ENCODE measurements at places on chromosomes 2 and 18.

DNA sequence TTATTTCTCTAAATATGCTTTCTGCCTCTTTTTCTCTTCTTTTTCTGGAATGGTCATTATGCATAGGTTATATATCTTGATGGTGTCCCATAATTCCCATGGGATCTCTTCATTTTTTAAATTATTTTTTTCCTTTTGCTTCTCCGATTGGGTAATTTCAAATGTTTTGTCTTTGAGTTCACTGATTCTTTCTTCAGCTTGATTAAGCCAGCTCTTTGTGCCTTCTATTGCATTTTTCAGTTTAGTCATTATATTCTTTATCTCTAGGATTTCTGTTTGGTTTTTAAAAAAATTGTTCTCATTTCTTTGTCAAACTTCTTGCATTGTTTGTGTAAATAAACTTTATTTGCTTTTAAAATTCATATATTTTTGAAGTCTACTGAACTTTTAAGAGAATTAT, 251.1 kb downstream of the INSIG2 start:
- DNase-seq: no peak

DNA sequence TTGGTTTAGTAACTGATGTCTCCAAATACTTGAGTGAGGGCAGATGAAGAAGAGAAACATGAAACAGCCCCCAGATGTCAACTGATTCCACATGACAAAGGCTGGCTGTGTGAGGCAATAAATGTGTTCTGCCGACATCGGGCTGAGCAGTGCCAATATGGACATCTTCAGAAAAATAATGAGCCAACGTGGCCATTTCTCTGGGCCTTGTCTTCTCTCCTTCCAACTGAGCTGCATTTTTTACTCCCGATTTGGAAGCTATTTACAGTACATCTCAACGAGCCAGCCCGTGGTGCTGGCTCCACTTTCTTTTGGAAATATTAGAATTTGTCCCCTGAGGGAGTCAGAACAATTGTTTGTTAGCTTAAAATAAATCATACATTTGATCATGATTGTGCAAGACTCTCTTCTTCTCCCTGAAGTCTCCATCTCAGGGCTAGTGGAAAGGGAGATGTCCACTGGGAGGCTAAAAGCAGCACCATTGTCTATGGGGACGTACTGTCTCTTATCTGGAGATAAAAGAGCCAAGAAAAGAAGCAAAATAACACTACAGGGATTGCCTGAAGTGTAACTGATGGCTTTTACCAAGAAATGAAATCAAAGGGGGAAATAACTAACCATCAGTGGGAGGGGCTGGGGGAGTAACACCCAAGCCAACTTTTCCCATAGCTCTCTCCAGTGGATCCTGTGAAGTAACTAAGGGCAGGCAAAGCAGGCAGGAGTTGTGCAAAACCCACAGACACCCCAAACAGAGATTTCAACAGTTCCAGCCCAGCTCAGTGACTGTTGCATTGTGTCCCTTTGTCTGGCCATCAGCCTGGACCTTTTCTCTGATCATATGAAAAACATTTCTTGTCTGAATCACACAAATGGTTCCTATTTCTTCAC, 114.8 kb downstream of the RDH14 start:
- no peak for DNase-seq

- no peak for DNase-seq
Measured at GRCh38 chr2:6957910-6958615, 40.9 kb downstream of the RNF144A start.

DNA sequence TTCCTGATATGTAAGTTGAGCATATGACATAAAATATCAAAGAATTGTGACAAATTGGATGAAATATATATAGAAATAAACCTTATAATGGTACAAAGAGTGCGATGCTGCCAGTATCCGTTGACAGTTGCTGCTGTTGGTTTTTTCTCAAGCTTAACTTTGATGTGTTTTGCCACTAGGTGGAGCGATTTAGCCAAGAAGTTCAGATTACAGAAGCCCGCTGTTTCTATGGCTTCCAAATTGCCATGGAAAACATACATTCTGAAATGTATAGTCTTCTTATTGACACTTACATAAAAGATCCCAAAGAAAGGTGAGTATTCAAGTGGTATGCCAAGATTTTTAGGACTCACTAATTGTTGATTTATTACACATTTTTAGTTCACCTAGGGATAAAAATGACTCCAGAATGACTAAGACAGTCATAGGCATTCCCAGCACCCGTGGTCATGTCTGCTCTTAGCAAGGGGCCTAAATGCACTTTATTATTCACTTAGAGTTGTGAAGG, 2.1 kb downstream of the RRM2 start:
- no peak for DNase-seq

- DNase-seq: no peak
Measured at GRCh38 chr2:226631671-226632070, 167.9 kb downstream of the IRS1 start.

DNA sequence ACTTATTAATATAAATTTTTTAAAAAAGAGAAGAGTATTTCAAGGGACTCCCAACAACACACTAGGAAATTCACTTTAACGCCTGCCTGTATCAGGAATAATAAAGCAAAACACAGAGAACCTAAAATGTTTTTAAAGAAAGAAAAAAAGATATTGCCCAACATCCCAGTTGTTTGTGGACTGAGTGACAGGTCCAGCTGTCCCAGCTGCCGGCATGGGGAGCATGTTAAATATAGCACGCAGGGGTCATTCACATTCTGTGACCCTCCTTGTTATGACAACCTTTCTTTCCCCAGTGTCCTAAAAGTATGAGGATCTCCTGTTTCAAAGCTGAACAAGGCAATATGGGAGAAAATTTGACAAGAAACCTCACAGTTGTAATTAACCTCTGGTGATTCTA, 4.4 kb downstream of the KLHL41 start:
- DNase-seq: no peak

- no peak for DNase-seq
Measured at GRCh38 chr2:7633566-7634153, 716.4 kb downstream of the RNF144A start.

- no peak for DNase-seq
Measured at GRCh38 chr18:36620788-36621187, 208.0 kb downstream of the TPGS2 start.

DNA sequence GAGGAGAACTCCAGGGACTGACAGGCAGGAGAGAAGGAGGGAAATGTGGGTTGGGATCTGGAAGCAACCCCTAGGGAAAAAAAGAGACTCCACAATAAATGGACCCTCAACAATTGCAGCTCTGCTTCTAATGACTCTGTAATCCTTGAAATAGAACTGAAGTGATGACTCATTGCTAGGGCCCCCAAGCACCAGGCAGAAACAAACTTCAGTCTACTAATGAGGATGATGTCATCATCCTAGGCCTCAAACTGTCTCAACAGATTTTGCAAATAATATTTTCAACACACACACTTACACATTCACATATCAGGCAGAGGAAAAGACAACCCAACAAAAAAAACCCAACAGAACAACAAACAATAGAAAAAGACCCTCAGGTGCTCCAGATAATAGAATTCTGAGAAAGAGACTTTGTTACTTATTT, 143.3 kb downstream of the HDAC4 start:
- peak; percentile 47 for DNase-seq

DNA sequence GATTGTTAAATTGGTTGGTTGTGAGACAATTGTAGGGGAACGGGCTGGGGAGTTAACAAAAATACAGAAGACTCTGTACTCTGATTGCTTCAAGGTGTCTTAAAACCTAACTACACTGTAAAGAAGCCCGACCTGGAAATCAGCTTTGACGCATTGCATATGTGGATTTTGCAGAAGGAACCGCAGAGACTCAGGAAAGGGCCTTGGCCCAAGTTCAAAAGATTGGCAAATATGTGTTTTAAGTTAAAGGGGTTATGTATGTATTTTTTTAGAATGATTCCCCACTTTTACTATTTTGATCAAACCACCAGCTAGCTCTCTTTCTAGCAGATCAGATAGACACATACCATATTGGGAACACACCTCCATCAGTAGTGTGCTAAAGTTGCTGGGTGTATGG, 18.0 kb upstream of the EDAR start:
- DNase-seq: no peak

GRCh38 chr2:205882806-205883425, 200.6 kb downstream of the NRP2 start:
- no peak for DNase-seq

DNA sequence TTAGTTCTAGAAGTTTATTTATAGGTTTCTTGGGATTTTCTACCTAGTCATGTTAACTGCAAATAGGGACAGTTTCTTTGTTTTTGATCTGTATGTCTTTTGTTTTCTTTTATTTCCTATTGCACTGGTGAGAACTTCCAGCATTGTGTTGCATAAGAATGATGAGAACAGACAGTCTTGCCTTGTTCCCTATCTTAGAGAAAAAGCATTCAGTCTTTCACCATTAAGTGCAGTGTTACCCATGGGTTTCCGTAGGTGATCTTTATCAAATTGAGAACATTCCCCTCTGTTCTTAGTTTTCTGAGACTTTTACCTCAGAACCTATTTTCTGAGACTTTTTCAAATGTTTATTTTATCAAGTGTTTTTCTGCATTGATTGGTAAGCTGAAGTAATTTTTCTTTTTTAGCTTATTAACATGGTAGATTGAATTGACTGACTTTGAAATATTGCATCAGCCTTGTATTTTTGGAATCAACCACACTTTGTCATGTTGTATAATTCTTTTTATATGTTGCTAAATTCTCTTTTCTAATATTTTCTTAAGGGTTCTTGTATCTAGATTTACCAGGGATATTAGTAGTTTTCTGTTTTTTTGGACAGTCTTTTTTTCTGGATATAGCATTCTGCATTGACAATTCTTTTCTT, 17.2 kb downstream of the MFSD6 start:
- no peak for DNase-seq

- no peak for DNase-seq
Measured at GRCh38 chr2:157327200-157327599, 1.6 kb upstream of the ERMN start.

DNA sequence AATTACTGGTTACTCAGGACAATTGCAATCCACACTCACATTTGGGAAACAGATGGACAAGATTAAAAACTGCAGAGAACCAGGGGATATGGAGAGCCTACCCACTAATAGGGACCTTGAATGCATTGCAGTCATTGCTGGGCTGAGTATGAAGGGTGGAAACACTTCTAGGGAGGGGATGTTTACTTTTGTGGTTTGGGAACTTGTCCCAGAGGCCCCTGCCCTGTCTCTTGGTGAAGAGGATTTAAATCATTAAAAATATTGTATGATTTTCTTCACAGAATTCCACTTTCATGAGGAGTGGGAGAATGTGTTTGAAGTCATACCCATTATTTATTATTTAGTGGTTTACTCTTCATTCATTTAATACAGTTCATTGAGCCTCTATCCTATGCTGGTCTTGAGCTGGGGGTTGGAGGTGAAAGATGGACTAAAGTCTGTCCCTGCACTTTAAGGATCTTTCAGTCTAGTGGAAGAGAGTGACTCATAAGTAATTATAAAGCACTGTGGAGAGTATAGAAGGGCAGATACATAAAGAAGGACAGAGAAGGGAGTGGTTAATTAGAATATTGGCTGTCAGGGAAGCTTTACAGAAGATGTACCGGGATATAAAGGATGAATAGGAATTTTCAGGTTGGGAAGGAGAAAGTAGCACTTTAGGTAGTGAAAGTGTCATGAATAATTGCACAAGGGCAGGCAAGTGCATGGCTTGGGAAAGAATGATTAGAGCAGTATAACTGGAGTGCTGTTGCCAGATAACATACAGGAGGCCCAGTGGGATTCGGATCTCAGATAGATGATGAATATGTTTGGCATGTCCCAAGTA, 313.4 kb downstream of the LPIN1 start:
- DNase-seq: no peak

GRCh38 chr2:97669448-97669847, at the start of gene C2orf92:
C2orf92 (plus strand) TSS chr2:97669713; CDS start chr2:97669789, 76 bp downstream.
- no peak for DNase-seq

- DNase-seq: no peak
Measured at GRCh38 chr2:85661139-85661858, 6.7 kb downstream of the SFTPB start.

DNA sequence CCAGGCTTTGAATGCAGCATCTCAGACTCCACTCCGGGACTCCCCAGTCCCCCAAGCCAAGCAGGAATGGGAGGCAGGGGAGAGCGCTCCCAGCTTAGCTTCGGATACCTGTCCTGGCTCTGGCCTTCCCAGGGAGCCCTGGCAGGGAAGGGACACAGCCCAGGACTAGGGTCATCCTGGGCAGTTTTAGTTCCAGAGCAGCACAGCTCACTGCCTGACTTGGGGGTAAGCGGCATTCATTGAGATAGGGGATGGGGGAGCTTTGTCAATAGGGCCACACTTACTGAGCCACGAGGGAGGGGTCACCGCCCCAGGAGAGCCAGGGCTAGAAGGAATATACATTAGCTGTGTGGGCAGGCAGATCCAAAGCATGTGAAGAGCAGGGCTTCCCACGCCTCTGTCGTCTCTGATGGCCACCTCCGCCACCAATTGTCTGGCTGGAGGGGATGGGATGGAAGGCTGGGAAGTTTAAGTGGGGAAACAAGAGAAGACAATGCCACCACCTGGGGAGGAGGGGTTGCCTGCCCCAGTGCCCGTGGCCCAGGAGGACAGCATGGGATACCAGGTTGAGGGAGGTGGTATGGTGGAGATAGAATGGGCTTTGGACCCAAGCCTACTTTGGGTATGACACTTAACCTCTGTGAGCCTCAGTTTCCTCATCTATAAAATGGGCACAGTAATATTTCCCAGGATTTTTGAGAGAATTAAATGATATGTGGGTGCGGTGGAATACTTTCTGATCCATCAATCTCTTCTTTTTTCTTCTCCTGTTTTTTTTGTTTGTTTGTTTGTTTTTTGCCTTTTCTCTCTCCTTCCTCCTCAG, 40.2 kb downstream of the SCTR start:
- DNase-seq: no peak

- DNase-seq: no peak
Measured at GRCh38 chr2:30425326-30425725, 21.7 kb upstream of the LCLAT1 start.

DNA sequence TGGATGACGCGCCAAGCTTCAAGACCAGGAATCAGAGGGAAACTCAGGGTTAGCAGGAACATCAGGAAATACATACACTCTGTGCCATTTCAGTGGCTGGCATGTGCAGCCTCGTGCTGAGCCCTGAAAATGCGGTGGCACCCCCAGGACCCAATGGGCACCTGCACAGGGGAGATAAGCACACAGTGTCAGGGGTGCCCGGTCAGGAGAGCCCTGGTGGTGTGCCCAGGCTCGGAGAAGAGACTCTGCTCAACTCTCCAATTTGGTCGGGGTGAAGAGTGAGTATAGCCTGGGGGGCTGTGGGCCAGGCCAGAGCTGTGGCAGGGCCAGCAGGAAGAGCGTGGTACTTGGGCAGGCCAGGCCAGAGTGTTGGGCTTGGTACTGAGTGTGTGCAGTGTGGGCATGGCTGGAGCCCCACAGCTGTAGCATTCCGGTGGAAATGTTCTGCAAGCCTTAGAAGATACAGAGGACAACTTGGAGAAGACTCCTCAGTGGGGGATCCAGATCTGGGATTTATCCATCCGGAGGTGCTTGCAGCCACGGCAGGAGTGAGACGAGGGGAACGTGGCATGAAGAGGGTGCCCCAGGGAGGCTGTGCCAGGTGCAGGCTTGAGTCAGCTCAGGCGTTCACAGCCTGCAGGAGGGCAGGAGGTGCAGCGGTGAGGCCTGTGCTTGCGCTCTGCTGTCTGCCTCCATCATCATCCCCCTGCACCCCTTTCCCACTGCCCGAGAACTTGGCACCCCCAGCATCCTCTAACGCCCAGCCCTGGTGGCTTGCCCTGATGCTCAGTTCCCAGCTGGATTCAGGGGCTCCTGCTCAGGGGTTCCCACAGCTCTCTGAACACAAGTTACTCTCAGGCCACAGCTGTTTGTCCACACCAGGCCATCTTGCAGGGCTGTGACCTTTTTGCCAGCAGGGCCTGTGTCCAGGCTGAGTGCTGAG, 451.7 kb upstream of the HS6ST1 start:
- DNase-seq: no peak

Measured in CD4-positive, alpha-beta T cell (primary cell).